Type B pancreatic cell (in vitro differentiated cells): ENCODE measurements at places on chromosomes 16 and 17. TPM values are rescaled to one million over a fixed set of nuclear protein-coding genes. Genes with fewer than 3 reads are reported as not detected.

LRRC36 gene
- 0.38 and 1.1 TPM in 2 replicates for total RNA-seq

USP32 gene
- total RNA-seq, result 33.1 and 39.1 TPM in 2 replicates

JPH3 gene
- total RNA-seq, result 7.2 and 27.5 TPM in 2 replicates

TBC1D3 gene
- not detected in 2 replicates for total RNA-seq

SREBF1 gene
- 81.2 and 97.0 TPM in 2 replicates for total RNA-seq

ABCC6 gene
- 5.9 and 10.4 TPM in 2 replicates for total RNA-seq

DNA sequence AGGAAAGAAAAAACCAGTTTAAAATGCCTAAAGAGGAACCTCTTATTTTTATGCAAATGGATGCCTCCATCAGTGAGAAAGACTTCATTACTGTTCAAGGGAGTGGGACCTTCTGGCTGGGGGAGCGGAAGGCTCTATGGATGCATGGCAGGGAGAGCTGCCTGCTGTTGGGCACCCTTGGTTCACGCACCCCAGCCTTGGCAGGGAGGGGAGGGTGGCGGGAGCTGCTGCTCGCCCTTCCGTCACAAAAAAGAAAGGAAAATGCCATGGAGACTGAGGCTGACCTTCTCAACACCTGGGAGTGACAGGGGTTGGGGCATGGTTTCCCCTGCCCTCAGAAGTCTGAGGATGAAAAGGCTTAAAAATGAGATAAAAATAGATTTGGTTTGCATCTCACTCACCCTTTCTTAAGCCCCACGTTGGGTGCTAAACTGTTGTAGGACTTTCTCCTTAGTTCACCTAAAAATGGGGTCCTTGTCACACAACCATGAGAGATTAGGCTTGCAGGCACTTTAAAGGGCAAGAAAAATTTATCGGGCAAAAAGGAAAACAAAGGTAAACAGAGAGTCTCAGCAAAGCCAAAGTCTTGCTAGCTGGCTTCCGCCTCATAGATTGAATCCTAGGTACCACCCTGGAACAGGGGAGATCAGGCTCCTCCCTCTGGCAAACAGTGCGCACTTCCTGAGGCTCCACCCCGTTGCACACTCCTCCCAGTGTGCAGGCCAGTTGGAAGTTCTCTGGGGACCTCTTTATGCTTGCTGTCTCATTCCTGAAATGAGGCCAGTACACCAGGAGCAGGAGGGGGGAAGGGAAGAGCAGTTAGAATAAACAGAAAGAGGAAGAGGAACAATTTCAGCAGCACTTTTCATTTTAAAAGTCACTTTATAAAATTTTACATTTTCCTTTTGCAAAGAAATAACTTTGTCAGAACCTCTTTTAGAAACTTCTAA lies 31.6 kb downstream of the PHKB start:
- DNase-seq, result no peak

DNA sequence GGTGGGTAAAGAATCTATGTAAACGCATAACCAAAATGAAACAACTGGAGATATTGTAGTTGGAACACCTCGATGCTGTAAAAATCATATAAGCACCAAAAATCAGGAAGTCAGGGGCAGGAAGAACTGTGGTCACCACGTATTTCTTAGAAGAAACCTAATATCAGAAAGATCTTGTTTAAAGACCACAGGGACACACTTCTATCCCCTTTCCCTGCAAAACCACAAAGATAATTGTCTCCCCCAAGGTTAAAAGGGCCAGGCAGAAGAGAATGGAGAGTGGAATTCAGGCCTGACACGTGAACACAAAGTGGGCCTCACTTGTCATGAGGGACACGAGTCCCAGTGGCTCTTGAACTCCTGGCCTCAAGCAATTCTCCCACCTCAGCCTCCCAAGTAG lies 68.1 kb downstream of the GSG1L start:
- no peak for DNase-seq

GRCh38 chr16:10206215-10206614 lies 24.0 kb upstream of the GRIN2A start:
- no peak for DNase-seq

GRCh38 chr16:11358531-11358930 lies 13.3 kb downstream of the RMI2 start:
- no peak for DNase-seq

DNA sequence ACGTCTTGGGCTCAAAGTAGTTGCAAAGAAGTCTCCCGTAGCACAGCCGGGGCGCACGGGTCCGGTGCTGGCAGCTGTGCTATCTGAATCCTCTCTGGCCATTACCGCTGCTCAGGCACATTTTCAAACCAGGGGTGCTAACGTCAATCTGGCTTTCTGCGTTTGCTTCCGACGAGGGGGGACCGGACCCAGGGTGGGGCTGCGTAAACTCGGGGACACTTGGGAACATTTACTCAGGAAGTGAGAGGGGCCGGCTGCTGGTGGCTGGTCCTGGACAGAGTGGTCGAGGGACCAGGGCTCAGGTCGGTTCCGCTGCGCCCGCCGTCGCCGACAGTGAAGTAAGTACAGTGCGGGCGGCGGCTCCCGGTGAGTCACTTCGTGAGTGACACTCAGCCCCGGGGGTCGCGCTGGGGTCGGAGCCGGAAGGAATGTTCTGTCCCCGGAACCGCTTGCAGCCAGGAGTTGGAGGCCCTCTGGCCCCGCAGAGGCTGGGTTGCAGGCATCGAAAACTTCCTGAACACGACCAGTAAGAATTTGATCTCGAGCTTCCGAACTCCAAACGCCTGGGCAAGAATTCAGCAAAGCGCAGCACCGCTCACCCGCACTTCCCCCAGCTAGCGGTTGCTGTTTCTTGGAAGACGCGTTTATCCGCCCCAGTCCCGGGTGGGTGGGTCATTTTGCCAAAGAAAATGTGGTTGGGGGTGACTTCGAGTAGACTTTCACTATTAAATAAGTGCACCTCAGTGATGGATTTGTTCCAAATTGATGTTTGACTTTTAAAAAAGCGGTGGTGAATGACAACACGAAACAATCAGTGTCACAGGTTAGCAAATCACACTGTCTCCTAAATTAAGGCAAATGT lies 1.4 kb upstream of the HS3ST3B1 start:
- peak; percentile 72 for DNase-seq

GRCh38 chr16:68279726-68280558 lies 15.6 kb downstream of the SLC7A6 start:
- DNase-seq, result no peak

DNA sequence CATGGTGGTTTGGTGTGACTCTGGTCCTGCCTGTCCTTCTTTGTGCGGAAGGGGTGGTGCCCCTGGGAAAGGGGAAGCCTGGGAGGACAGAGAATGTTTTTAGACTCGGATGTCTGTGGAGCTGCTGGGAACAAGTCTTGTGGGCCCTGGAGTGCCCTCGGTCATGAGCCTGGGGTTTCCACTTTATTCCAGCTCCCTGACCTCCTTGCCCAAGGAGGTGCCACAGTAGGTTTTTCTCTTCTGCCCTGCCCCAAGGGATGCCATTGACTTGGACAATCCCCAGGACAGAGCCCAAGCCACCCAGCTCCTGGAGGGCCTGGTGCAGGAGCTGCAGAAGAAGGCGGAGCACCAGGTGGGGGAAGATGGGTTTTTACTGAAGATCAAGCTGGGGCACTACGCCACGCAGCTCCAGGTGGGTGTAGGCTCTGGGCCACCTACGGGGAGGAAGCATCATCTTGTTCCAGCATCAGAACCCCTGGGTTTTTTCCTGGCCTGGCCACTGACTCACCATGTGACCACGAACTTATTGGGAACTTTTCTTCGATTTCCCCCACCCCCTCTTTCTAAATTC lies 1.4 kb downstream of the STAT5A start:
- DNase-seq, result no peak

DNA sequence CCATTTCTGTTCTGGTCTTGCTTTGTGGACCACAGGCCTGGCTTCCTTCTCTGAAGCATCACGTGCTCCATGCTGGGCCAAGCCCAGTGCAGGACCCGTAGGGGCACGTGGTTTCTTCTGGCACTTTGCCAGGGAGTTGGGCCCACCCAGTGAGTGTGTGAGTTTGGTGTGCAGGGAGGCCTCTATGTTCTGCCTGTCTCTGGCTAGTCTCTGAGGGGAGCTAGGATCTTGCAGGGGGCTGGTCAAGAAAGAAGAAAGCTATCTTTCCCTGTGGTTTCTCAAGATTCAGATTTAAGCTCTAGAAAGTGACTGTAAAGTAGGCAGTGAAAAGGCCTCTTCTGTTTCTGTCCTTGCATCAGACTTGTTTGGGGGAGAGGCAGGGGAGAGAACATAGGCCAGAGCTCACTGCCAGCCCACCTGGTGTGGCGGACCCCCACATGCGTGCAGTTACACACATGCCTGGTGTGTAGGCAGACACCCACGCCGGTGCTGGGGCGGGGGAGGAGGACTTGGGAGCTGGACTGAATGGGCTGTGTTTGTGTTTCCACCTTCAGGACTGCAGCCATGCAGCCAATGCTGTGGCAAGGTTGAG lies 11.8 kb downstream of the LASP1 start:
- peak; percentile 85 for DNase-seq

DNA sequence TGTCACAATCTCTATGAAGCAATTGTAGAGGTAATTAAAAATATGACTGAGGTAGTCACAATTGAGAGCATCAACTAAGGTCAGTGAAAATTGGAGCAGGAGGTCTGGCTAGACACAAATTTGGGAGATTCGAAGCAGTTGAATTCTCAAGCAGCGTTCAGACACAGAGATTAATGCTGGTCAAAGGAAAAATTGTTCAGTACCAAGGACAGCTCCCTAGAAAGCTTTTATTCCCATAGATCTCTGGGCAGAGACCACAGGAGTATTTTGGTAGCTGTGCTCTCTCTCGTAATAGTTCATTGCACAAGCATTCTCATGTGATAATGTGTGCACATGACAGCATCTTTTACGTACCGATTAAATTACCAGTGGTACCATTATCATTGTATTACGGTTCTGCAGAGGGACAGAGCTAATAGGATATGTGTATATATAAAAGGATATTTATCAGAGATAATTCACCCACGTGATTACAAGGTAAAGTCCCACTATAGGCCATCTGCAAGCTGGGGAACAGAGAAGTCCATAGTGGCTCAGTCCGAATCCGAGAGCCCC lies 387.5 kb upstream of the HSBP1 start:
- no peak for DNase-seq

DNA sequence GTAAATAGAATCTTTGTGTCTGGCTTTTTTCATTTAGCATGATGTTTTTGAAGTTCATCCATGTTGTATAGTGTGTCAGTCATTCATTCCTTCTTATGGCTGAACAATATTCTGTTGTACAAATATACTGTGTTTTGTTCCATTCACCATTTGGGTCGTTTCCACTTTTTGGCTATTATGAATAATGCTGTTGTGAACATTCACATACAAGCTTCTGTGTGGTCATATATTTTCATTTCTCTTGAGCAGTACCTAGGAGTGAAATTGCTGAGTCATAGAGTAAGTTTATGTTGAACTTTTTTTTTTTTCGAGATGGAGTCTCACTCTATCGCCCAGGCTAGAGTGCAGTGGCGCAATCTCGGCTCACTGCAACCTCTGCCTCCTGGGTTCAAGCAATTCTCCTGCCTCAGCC lies 32.3 kb upstream of the TAOK1 start:
- DNase-seq, result no peak

DNA sequence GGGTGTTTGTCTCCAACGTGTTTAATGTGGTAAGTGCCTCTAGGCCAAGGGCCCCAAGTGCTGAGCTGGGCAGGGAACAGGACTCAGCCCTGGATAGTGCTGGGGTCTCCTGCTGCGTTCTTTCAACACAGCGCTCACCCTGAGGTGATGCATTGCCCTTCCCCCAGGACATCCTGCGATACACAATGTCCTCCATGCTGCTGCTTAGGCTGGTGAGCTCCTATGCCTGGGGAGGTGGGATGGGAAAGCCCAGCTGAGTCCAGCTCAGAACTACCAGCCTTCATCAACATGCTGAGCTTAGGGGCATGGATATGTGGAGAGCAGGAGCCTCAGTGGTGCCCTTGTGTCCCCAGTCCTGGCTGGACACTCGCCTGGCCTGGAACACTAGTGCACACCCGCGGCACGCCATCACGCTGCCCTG lies 563 bp downstream of the ZACN start:
- no peak for DNase-seq

DNA sequence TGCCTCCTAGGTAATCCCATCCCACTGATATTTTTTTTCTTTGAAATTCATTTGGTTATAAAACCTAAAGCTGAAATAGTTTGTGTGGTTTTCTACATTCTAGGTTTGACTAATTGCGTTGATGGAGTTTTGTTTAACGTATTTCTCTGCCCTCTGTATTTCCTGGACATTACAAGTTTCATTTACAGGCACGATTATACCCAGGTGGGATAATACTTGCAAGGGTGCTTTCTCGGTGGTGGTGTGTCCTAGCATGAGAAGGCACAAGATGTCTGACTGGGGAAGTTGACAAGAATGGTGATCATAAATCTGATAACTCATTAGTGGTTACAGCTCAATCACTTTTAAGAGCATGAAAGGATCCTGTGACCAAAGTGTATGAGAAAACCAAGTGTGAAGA lies 45.0 kb downstream of the DYNLRB2 start:
- DNase-seq, result no peak

DNA sequence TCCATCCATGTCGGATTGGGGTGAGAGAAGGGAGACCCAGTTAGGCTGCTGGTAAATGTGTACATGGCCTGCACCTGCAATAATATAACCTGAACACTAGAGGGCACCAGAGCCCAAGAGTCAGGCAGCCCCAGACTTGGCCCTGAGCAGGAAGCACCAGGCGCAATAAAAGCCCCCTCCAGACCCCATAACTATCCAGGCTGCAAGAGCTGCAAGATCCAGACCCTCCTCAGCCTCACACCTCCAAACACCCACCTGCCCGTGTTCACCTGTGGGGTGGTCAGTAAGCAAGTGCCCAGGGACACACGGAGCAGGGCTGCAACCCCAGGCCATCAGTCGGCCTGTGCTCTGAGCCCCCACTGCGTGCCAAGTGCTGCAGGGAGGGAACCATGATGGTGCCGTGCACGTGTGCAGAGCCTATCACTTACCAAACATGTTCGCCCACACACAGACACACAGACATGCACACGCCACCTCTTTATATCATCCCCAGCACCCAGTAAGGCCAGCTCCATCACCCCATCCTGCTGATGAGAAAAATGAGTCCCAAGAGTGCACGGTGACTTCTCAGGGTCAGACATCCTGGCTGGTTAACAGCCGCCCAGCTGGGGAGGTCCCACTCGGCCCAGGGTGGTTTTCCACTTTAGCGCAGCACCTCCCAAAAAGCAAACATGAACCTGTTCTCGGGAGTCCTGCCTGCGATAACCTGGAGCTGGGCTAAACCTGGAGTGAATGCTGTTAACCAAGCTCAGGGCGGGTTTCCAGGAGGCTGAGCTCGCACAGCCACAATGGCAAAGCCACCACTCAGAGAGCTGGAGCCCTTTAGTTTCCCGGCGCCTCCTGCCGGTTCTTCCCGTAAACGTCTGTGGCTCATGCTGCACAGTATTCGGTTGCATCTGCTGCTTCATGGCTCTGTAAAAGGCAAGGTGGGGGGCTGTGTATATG lies 439.8 kb downstream of the SOX9 start:
- no peak for DNase-seq
